Bronchial smooth muscle cell (primary cell): ENCODE measurements at places on chromosomes 7 and 10. TPM values are rescaled to one million over a fixed set of nuclear protein-coding genes. Genes with fewer than 3 reads are reported as not detected.

CUL2 gene
- total RNA-seq, result 18.5 and 19.9 TPM in 2 replicates

NPC1L1 gene
- under 0.01 and 0.09 TPM in 2 replicates for total RNA-seq

SPDYE2 gene
- not detected in 2 replicates for total RNA-seq

AKR1C1 gene
- total RNA-seq, result 149 and 282 TPM in 2 replicates

DLD gene
- total RNA-seq, result 41.6 and 59.7 TPM in 2 replicates

BLNK gene
- 0.09 and 0.16 TPM in 2 replicates for total RNA-seq

C10orf90 gene
- not detected in 2 replicates for total RNA-seq

MUC3A gene
- total RNA-seq, result under 0.01 TPM in 1 of 2 replicates, not detected in the other

ERCC6 gene
- 11.1 and 13.4 TPM in 2 replicates for total RNA-seq
